ENCODE measurements at places on chromosomes 3 and 15.

DNA sequence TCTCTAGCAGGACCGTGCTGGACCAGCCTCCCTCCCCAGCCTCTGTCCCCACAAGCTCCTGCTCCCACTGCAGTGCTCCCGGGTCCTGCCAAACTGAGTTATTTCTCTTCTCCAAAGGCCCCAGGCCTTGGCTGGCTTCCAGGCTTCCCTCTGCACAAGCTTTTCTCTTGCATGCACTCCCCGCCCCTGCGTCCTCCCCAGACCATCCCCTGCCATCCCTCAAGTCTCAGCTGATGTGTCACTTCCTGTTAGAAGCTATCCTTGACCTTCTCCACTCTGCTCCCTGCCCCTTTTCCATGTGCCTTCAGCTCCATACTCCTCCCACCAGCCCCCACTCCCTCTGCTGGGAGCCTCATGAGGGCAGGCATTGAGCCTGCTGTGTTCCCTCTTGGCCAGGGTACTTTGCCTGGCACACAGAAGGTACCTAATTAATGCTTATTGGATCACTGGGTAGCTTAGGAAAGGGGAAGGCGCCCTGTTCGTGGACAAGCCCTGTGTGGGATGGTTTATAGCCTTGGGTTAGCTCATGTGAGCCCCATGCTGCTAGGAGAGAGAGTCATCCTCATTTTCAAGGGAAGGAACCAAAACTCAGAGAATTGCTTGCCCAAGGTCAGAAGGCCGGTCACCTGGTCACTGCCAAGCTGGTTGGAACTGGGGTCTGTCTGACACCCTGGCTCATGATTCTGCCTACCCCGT lies 56.4 kb downstream of the FEM1B start:
- peak; percentile 87 for DNase-seq

DNA sequence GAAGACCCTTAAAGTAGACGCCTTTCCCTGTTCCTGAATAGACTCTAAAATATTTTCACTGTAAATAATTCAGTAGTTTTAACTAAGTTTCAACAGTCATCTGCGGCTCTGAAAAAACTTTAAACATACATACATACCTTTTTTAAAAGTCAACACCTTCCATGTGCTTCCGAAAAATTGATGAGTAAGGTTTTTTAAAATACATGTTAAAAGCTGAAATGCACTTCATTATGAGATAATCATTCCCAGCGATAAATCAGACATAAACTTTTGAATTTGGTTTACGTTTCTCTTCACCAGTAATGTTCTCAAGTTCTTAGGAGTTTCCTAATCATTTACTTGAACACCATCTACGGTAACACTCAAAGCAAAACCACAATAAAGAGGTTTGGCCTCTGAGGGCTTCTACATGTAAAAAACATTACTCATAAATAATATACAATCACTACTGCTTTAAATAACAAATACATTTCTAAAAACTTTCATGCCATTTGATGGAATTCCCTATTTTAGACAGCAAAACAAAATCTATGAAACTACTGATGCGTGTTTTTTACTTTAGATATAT lies 403.5 kb downstream of the SHQ1 start:
- DNase-seq = peak; percentile 46

GRCh38 chr15:101455291-101456025 lies 34.0 kb downstream of the PCSK6 start:
- peak; percentile 89 for DNase-seq

DNA sequence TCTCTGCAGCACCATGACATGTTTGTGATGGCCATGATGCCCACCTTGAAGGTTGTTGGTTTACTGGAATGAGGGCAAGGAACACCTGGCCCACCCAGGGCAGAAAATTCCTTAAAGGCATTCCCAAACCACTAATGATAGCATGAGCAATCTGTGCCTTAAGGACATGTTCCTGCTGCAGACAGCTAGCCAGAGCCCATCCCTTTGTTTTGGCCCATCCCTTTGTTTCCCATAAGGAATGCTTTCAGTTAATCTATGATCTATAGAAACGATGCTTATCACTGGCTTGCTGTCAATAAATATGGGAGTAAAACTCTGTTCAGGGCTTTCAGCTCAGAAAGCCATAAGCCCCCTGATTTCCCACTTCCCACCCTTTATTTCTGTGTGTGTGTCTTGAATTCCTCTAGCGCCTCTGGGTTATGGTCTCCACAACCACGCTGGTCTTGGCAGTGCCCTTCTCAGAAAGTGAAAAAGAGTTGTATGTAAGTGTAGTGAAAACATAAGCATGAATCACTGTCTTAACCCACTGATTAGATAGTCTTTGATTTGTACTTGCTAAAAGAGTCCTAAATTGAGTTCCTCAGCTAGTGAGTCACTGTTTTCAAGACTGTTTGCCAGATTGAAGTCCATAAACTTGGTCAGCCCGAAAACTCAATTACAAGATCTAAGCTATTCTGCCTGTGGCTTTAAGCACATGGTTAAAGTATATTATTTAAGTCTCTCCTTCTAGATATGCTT lies 19.0 kb upstream of the CCR2 start:
- DNase-seq = peak; percentile 48

- DNase-seq = no peak
Measured at GRCh38 chr3:126865736-126866135, 117.2 kb upstream of the PLXNA1 start.

GRCh38 chr3:81354119-81354518 lies 407.3 kb downstream of the GBE1 start:
- DNase-seq = no peak

GRCh38 chr3:20747741-20748140 lies 561.7 kb upstream of the SGO1 start:
- no peak for DNase-seq

DNA sequence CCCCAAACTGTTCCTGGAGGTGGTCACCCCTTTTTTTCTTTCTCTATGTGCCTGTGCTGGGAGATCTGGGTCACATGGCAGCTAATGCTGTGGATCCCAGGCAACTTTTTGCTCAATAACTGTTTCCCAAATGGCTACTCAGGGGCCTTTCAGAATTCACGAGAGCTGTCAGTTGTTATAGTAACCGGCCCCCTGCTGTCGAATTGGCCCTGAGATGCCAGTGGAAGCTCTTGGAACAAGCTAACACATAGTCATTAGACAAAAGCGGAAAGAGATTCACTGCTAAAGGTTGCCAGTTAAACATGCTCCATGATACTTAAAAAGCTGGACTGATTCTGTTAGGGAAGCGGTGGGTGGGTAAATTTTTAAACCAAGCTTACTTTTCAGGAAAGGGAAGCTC lies 144.1 kb downstream of the FEZF2 start:
- no peak for DNase-seq

DNA sequence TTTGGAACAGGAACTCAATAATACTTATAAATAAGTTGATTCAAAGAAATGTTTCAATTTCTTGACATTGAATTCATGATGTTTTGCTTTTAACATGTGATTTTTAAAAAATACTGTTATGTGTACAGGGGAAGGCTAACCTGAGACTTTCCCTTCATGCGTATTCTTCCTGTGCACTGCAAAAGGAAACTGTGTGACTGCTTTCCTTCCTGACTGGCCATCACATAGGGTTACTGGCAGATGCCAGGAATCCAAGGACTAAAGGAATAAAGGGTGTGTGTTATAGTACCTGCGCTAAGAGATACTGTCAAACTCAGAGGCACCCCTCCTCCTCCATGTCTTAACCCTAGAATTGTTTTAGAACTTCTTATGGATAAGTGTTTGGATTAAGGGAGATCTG lies 236.0 kb downstream of the UBE2E2 start:
- DNase-seq = no peak

DNA sequence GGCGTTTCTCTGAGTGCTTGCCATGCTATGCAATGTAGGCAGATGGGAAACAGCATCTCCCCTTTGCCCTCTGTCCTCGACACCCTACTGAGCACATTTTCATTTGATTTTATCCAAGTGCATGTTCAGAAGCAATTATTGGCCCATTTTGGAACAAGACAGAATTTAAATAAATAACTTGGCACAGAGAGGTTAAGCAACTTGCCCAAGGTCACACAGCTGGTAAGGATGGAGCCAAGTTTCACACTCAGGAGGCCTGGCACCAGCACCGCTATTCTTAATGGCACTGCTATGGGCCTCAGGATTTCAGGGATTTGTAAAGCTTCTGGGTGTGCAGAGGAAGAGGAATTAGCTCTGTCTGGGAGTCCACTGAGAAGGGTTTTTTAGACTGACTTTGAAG lies 2.5 kb upstream of the GRIP2 start:
- DNase-seq = no peak

GRCh38 chr15:27254055-27254454 lies 283.1 kb downstream of the GABRG3 start:
- no peak for DNase-seq

- DNase-seq = no peak
Measured at GRCh38 chr3:159536876-159537275, 451.8 kb upstream of the IL12A start.

DNA sequence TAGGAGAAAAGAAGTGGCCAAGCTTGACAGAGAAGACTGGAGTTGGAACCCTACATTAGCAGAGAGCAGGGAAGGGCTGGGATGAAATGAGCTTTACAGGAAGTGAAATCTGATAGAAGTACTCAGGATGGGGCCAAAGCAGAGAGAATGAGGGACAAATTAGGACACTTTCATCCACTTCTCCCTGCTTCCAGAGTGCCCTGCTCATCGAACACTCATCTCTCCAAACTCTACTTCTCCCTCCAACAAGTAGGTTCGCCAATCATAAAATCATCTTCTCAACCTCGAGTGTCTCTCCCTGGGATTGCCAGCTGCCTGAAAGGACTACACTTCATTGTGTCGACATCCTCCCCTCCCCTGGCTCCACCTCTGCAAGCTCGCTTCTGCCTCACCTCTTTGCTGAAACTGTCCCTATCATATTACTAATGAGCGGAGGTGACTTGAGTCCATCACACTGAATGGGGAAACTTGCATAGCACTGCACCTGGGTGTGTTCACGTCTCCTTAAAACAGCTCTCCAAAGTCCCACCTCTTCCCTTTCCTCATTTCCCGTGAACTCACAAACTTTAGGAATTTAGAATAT lies 365.8 kb downstream of the FOXP1 start:
- no peak for DNase-seq

- DNase-seq = peak; percentile 69
Measured at GRCh38 chr15:58457466-58457965, 25.7 kb downstream of the LIPC start.

DNA sequence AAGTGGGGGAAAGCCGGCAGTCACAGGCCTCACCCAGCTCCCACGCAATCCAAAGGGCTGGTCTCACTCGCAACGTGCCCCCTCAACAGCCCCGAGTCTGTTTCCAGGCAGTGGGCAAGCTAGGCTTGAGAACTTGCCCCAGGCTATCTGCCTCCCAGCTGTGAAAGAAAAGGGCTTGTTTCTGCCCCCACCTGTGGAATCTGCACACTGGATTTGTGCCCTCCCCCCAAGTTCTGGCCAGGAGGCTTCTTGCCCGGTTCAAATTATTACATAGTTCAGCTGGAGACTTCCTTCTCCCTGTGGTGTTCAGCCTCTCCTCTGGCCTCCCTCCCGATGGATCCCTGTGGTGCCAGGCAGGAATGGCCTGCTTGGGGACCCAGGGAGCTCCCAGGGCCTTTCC lies 283.9 kb upstream of the LYSMD4 start:
- no peak for DNase-seq

GRCh38 chr3:182258538-182259177 lies 534.6 kb upstream of the ATP11B start:
- no peak for DNase-seq

DNA sequence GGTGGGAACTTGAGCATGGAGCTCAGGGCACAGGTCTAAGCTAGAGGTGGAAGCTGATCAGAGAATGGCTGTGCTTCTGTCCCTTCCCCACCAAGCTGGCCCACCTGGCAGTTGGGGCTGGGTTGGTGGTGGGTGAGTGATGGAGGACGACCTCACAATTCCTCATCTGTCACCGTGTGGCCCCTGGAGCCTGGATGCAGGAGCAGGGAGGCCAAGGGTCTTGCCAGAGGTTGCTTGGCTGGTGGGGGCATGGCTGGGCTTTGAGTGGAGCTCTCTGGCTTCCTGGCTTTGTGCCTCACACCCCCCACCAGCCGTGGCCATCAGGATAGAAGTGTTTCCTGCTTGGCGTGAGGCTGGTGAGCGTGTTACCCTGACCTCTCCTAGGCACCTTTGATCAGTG lies 36.0 kb downstream of the FBLN2 start:
- DNase-seq = no peak

- DNase-seq = no peak
Measured at GRCh38 chr3:40243056-40243455, 66.5 kb upstream of the EIF1B start.

GRCh38 chr3:198061119-198062067 lies 101.4 kb downstream of the LMLN start:
- DNase-seq = no peak

DNA sequence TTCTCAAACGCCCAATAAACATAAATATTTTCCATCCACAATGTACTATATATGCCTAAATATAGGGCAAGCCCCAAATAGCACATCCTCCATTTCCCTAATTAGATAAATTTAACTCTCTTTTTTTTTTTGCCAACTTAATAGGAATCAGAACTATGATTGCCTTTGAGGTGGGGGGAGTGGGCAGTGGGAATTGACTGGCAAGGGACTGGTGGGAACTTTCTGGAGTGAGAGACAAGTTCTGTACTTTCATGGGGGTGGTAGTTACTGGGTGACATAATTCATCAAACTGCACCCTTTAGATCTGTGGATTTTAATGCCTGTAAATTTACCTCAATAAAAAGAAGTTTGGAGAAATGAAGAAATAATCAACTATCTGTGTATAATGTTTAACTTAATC lies 88.2 kb upstream of the CTDSPL start:
- no peak for DNase-seq

DNA sequence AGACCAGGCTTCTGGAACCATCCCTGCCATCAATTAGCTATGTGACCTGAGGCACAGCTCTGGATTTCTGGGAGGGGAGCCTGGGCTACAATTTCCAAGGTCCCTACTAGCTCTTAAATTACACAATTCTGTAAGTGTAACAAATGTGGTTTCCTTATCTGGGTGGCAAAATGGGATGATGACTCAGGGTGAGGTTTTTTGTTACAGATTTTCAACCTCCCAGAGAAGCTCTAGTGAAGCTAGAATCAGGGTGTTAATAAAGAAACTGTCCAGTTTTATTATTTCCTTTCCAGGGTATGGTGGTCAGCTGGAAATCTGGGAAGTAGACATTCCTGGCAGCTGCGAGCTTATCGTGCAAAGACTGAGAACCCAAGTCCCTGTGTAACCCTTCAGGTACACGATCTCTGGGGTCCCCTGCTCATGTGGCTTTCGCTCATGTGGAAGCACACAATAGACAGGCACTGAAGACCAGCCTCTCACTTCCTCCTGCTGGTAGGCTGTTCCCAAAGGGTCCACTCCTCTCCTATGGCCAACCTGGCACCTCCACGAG lies 7.3 kb downstream of the RAB27A start:
- DNase-seq = peak; percentile 74

Measured in suppressor macrophage treated with lipopolysaccharide for 1 hour (primary cell).